ENCODE measurements at places on chromosomes 4 and X.

DNA sequence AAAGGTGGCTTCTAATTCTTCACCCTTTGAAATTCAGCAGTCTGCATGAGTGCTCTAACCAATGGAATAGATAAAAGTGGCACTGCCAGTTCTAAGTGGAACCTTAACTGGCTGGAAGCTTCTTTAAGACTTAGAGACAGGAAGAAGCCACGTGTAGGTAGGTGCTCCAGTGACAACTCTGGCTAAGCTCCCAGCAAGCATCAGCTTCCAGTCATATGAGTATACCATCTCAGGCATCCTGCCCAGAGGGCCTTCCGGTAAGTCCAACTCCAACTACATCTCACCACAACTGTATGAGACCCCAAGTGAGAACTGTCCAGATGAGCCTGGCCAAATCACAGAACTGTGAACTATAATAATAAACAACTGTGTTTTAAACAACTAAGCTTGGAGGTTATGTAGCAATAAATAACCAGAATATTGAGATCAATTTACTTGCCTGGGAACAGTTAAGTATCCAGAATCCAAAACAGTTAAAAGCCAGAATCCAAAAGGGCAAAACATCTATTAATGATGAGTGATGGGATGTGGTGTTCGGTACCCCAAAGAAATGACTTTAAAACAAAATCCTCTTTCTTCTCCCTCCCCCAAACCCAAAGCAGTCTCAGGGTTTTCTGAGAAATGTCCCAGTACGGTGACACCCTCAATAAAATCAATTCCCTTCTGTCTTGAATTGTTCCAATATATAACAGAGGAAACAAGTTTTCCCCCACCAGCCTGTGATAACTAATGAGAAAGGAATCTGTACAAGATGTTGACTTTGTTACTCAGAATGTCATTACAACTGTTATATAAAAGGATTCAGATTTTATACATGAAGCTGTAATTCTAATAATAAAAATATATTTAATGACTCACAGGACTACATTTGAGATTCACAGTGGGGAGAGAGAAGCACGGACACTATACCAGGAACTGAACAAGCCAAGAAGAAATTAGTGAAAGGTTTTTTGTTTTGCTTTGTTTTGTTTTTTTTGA, 4.2 kb downstream of the TSPAN5 start:
- peak; percentile 92 for DNase-seq

DNA sequence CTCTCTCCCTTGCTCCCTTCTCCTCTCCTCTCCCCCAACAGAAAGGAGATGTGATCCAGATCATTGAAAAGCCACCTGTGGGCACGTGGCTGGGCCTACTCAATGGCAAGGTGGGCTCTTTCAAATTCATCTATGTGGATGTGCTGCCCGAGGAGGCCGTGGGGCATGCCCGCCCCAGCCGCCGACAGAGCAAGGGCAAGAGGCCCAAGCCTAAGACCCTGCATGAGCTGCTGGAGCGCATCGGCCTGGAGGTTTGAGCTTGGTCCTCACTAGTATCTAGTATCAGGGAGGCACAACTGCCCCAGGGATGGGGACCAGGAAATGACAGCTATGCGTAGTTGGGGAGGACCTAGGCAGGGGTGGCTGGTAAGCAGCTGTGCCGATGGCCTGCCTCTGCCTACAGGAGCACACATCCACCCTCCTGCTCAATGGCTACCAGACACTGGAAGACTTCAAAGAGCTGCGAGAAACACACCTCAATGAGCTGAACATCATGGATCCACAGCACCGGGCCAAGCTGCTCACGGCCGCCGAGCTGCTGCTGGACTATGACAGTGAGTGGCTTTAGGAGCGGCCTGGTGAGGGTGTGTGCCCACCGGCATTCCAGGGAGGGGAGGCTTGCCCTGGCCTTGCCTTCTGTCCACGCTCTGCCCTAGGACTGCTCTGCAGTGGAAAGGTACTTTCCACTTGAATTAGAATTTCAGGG, 13.0 kb downstream of the SASH3 start:
- DNase-seq = no peak

DNA sequence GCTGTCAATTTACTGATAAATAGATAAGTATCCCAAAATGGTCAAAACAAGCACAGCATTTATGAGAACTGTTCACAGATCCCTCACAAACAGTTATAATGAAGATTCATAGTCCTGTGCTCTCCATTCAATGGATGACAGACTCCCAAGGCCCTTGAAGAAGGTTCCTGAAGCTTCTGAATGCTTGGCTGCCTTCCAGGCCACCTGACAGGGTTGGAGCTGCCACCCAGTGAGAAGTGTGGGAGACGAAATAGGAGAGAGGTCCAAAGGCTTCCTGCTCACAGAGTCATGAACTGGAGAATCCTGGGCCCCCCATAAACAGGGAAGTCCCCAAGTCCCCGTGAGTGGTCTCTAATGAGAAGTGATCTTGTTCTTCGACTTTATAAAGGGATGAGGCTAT, 26.0 kb upstream of the ANXA3 start:
- DNase-seq = no peak

- DNase-seq = no peak
These were observed 5.6 kb upstream of the SPRY1 start for GRCh38 chr4:123390846-123391456.

- no peak for DNase-seq
These were observed 207.2 kb upstream of the CNKSR2 start for GRCh38 chrX:21167011-21167410.

GRCh38 chr4:168321006-168321405, 2.5 kb upstream of the DDX60 start:
- DNase-seq = no peak

DNA sequence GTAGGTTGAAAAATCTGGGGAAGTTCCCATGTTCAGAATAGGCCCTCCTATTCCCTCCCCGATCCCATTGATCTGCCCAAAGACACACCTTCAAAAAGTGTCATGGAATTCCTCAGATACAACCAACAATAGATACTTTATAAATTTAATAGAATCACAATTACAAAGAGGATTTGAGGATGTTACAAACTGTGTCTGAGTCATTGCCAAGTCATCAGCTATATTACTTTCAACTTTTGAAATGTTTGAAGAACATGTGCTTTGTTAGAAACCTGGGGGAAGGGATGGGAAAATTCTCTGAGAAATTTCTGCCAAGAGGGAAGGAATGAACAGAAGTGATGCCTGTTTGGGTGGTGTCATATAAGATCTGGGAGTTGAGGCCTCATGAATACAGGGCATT, 46.7 kb downstream of the KCNIP4 start:
- DNase-seq = peak; percentile 58

GRCh38 chr4:167190379-167190778, 43.9 kb downstream of the SPOCK3 start:
- no peak for DNase-seq

- DNase-seq = peak; percentile 1
These were observed 1670.4 kb upstream of the AGA start for GRCh38 chr4:179112441-179113170.

DNA sequence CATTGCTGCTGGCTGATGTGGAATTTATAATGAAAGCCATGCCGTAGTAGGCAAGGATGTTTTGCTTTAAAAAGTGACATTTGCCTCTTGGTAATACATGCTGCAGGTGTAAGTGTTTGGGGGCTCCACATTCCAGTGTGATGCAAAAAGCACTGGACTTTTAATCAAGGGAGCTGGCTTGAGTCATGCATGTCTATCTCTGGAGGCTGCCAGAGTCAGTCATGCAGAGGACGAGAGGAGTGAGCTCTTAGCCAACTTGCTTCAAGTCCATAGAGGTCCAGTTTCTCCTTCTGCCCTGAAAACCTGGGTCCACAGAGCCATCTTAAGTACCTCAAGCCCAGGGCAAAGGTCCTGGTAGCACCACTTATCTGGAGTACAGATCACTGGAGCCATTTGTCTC, 11.6 kb upstream of the CXCL13 start:
- DNase-seq = no peak

DNA sequence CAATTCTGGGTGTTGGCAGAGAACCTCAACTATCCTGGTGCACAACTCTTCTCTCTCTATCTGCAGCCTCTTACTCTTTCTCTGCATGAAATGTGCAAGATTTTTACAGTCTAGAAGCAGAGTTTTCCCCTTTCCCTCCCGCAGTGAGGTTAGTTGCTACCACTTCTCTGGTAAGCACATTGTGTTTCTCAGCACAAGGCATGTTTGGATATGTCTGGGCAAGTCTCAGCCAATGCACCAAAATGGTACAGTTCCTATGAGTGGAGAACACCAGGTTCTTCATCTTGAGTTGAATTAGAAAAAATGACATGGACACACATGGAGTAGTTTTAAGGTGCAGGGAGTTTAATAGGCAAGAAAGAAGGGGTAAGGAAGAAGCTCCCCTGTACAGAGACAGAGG, 187.0 kb downstream of the CCNG2 start:
- DNase-seq = no peak

- DNase-seq = no peak
These were observed 82.6 kb downstream of the HADH start for GRCh38 chr4:108072300-108072699.

- no peak for DNase-seq
These were observed 25.4 kb downstream of the GPC3 start for GRCh38 chrX:133959972-133960371.

- peak; percentile 42 for DNase-seq
These were observed 3.2 kb upstream of the CLOCK start for GRCh38 chr4:55549888-55550287.

DNA sequence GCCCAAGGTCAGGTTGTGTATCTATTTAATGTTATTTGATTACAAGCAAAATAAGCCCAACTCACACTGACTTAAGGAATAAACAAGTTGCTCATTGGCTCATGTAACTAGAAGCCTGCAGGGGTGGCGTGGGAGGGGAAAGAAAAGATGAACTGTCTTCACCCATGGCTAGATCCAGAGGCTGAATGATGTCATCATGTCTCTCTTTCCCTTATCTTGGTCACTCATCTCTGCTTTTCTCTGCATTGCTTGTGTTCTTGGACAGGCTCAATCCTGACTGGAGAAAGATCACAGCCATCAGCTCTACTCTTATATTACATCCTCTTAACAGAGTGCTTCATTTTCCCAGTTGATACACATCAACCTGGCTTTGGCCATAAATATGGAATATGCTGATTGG, 290.0 kb upstream of the DIAPH2 start:
- DNase-seq = no peak

DNA sequence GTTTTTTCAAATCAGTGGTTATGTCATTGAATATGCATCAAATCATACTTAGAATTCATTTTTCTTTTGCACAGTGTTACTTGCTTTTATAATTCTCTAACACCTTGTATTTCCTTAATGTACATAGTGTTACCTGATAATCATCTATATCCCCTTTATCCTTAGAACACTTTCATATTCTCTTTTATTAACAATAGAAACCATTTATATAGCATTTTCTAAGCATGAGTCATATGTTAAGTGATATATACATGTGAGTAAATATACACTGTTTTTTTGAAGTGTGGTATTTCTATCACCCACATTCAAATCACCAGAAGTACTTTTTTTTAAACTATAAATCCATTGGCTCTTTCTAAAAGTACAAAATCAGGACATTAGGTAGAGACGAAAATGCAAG, 15.3 kb downstream of the EPHA5 start:
- DNase-seq = no peak

GRCh38 chr4:141390571-141390970, 169.9 kb downstream of the ZNF330 start:
- no peak for DNase-seq

GRCh38 chrX:132165651-132166050, 37.8 kb upstream of the FRMD7 start:
- no peak for DNase-seq

- no peak for DNase-seq
These were observed 30.1 kb downstream of the NEIL3 start for GRCh38 chr4:177339477-177340374.

DNA sequence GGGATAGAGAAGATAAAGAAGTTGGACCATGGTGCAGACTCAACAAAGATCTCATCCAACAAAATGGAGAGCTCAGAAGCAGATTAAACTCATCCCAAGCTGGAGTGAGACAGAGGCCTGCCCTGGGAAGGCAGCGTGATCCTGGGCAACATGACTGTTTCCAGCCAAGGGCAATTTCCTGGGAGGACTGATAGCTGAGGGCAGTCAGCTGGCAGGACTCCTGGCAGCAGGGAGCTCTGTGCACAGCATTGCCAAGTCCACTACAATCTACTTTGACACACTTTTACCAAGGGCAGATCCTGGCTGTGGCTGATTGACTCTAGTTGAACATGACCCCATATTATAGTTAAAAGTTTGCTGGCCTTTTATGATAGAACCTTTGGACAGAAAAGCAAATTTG, 357.3 kb upstream of the RASGEF1B start:
- DNase-seq = no peak

DNA sequence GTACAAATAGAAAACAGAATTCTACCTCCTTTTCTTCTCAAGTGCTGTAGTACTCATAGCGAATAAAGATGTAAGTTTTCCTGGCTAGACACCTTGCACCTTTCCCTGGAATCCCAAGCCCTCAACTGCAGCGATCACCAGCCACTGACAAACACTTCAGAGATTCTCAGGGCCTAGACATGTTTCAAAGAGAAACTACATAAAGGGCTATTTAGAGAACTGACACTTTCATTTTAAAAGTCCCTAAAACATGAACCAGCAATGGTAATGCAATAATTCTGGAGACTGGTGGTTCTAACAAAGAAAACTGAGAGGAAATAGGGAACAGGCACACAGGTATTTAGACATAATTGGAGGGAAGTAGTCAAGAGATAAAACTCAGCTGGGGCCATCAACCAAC, 35.7 kb downstream of the FANCB start:
- no peak for DNase-seq

GRCh38 chr4:122576261-122577188, 44.3 kb downstream of the IL21 start:
- no peak for DNase-seq

DNA sequence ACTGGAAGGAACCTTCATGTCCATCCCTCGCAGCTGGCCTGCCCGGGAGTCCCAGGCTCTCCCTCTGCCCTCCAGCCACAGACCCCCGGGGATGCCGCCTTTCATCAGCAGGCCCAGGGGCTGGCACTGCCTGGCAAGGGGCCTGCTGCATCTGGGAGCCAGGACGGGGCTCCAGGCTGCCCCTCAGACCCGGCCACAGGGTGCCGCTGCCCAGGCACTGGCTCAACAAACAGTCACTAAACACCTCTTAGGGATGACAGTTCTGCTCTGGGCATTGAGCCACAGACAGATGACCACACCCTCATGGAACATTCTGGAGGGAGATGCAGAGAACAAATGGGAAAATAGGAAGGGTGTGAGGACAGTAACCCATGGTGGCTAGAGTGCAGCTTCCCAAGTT, 109.3 kb downstream of the HMX1 start:
- no peak for DNase-seq

DNA sequence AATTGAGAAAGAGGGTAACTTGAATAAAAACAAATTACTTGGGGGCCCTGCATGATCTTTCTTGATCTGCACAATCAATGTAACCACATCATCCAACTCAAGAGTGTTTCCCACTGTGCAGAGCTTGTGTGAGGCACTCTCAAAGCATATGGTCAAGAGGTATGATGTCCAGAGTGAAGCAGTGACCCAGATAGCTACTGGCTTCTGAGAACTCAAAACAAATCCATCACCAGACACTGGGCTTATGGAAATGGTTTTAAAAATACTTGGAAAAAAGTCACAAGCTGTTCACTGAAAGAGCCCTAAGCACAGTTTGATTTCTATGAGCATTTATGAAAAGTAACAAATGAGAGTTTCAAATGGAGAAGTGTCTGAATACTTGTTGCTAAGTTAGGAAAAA, 361.0 kb downstream of the GRXCR1 start:
- DNase-seq = no peak
